ENCODE measurements at places on chromosomes 3 and 15.

GRCh38 chr15:64807751-64808222 lies 17.7 kb downstream of the PIF1 start:
- no peak for DNase-seq

DNA sequence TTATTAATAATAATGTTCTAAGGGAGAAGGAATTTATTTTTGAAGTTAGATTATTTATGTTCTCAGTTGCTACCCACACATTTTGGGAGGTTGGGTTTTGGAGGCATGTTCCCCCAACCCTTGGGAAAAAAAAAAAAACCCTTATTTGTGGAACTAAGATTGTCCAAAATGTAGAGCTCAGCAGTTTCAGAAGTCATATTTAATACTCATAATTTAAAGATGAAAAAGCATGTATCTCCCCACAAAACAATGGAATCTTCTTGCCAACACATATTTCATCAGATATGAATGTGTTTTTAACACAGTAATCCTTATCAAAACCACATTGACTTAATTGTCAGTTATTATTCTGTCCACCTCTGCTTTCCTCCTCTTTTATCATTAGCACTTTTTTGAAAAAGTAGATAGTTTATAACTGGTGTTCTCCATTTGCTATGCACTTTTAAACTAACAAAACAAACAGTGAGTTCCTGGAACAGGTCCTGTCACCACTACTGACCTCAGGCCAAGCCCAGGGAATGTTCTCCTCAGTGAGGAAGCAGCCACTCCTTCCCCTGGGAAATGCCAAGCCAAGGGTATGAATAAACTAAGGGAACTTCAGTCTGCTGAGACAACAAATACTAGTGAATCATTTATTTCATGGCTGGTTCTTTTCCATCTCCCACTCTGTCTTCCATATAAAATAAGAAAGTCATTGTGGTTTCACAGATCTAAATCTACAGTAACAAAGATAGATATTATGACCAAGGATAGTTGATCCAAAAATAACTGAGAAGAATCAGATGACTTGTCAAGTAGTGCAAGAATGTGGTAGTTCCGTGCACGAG lies 414.4 kb upstream of the ALCAM start:
- no peak for DNase-seq

GRCh38 chr3:188680189-188680588 lies 491.6 kb upstream of the TPRG1 start:
- no peak for DNase-seq

DNA sequence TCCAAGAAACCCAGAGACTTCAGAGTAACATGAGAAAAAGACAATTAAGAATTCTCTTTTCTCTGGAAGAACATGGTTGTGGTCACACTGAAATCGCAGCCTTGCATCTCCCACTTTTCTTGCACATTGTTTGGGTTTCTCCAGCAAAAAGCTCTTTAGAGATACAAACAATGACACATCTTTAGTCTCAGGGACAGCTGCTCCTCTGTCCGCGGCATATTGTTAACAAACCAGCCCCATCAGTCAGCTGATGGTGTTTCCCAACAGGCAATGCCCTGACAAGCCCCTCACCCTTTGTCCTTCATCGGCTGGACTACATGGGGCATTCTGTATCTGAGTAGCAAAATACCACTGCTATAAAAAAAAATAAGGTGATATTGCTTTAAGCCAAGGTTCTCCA lies 53.4 kb downstream of the UMPS start:
- no peak for DNase-seq

- no peak for DNase-seq
Measured at GRCh38 chr3:119073258-119074001, 38.8 kb upstream of the IGSF11 start.

- no peak for DNase-seq
Measured at GRCh38 chr15:67680641-67681040, 138.1 kb downstream of the MAP2K5 start.

- no peak for DNase-seq
Measured at GRCh38 chr3:98705212-98705611, 57.9 kb upstream of the ST3GAL6 start.

DNA sequence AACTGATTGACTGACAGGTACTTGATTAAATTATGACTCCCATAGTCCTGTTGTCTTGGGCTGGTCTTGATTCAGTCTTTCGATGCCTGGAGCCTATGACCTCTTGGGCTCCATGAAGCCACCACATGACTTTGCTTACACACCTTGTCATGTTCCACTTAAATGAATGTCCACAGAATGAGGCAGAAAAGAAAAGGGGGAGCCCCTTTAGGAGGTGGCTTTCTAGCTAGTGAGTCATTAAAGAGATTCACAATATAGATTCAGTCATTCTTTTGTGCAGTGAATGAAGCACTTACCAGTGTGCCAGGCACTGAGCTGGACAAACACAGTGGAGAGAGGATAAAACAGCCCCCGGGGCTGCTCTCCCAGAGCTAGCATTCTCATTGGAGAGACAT lies 17.1 kb downstream of the VIPR1 start:
- no peak for DNase-seq

GRCh38 chr3:52798376-52798977 lies 3.9 kb downstream of the ITIH3 start:
- DNase-seq = no peak

DNA sequence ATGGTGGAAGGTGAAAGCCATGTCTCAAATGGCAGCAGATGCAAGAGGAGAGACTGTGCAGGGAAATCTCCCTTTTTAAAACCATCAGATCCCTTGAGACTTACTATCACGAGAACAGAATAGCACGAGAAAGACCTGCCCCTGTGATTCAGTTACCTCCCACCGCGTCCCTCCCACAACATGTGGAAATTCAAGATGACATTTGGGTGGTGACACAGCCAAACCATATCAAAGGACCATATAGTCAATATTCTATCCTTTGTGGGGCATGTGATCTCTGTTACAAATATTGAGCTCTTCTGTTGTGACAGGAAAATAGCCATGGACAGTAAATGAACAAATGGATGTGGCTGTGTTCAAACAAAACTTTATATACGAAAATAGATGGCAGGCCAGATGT lies 77.2 kb upstream of the ACKR4 start:
- DNase-seq = no peak

DNA sequence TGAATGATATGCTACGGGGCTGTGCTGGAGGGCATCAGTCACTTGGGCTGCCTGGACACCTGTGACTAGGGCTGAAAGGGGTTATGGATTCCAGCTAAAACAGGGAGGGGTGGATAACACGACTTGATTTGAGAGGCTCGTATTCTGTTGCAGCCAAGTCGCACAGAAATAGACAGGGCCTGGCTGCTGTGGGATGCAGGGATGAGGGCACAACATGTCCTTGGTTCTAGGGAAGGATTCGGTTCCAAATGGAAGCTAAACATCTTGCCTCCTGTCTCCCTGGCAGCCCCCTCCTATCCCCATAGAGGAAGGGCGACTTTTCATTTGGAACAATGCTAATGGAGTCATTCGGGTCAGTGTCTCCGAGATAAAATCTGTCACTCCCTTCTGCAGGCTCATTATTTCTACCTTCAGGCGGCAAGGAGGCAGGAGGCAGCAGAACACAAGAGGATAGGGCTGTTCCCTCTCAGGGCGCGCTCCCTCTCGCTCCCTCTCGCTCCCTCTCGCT lies 433.8 kb upstream of the RBMS3 start:
- no peak for DNase-seq

DNA sequence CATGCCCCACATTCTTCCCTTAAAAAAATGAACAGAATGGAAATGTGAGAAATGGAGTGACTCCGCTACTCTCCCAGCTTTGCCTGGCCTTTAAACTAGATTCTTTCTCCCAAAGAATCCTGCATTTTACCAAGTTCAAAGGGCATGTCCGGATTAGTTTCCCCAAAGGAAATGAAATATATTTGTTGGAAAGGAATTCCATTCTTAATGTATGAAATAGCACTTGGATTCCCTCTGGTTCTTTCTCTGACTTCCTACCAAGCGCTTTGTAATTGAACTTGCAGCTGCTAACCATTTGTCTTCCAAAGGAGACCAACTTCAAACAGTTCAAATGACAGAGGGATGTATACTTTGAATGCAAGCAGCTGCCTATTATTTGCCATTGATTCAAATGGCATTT lies 18.9 kb downstream of the MAP2K1 start:
- DNase-seq = no peak
